ENCODE measurements at places on chromosomes 1 and 21. TPM values are rescaled to one million over a fixed set of nuclear protein-coding genes. Genes with fewer than 3 reads are reported as not detected.

DNA sequence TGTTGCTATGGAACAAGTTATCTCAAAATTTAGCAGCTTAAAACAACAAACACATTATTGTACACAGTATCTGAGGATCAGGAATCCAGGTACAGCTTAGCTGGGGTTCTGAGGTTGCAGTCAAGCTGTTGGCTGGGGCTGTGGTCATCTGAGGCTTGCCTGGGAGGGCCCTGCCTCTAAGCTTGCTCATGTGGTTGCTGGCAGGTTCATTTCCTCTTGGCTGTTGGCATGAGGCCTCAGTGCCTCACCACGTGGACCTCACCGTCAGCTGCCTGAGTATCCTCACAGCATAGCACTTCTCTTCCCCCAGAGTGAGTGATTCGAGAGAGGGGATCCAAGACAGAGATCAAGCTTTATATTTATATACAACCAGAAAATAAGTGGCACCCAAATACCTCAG, 18.6 kb downstream of the NTPCR start:
- no peak for DNase-seq

- no peak for DNase-seq
Measured at GRCh38 chr1:4797429-4797828, 143.0 kb downstream of the AJAP1 start.

DNA sequence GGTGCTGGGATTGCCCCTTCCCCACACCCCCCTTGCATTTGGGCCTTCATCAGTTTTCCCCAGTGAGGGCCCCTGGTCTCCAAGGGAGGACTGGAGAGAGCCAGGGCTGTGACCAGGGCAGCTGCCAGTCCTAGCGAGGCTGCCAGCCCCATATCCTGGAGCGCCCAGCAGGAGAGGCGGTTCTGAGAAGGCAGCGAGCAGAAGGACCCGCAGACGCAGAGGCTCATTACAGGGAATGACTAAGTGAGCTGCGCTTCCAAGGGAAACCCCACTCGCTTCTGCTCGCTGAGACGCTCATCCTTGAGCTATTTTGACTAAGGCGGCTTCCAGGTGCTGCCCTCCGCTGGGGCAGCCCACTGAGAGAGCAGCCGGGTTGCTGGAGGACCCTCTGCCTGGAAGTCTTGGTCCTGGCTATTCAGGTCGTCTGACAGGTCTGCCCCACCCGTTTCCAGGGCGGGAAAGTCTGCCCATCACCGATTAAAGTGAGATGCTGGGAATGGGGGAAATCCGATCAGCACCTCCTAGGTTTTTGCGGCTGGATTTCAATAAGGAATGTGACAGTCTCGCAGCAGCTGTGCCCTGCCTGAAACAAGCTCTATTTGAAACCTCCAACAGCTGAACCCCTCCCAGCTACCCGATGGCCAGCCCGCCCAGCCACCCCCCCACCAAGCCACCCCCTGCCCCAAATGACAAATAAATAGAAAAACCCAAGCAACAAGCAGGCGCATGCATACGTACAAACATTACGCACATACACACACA, 2.8 kb downstream of the KCNN3 start:
- DNase-seq = no peak

DNA sequence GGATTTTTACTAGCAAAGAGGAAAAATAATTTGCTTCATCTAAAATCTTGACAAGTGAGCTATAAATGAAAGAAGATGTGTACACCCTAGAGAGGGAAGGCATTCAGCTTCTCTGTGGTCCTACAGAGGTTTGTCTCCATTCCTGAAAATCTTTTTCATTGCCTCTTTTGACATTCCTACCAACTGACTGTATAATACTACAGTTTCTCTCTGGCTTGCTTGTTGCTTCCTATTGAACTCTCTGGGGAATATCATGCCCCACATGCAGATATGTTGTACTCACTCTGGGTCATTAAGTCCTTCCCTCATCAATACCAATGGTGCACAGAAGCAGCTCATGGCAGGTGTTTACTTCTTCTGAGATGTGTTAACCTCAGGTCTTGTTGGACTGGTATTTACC, 371.2 kb upstream of the PLXNA2 start:
- DNase-seq = no peak

GRCh38 chr21:45575304-45575992, 33.2 kb upstream of the SLC19A1 start:
- no peak for DNase-seq

- no peak for DNase-seq
Measured at GRCh38 chr1:223035724-223036478, 107.1 kb downstream of the TLR5 start.

- no peak for DNase-seq
Measured at GRCh38 chr1:68322837-68323687, 90.7 kb upstream of the WLS start.

GRCh38 chr1:91651661-91652071, 151.0 kb downstream of the CDC7 start:
- DNase-seq = no peak

- no peak for DNase-seq
Measured at GRCh38 chr1:40708750-40709099, 17.2 kb downstream of the NFYC start.

- DNase-seq = no peak
Measured at GRCh38 chr1:226674892-226675714, 64.0 kb downstream of the ITPKB start.

DNA sequence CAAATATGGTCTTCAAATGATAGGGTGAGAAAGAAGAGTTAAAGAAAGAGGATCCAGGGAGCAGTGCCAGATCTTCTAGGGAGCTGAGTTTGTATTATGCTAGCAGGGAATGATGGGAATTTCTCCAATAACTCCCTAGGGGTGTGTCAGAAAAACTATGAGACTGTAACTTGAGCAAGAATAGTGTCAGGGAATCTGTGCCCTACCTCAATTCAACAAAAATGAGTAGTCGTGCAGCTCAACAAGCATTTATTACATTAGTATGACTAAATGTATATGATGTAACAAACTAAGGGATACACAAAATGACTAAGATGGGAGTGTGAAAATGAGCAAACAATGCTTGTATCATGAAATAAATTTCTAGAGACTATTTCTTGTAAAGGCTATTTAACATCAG, 24.2 kb downstream of the SPAG17 start:
- DNase-seq = no peak

DNA sequence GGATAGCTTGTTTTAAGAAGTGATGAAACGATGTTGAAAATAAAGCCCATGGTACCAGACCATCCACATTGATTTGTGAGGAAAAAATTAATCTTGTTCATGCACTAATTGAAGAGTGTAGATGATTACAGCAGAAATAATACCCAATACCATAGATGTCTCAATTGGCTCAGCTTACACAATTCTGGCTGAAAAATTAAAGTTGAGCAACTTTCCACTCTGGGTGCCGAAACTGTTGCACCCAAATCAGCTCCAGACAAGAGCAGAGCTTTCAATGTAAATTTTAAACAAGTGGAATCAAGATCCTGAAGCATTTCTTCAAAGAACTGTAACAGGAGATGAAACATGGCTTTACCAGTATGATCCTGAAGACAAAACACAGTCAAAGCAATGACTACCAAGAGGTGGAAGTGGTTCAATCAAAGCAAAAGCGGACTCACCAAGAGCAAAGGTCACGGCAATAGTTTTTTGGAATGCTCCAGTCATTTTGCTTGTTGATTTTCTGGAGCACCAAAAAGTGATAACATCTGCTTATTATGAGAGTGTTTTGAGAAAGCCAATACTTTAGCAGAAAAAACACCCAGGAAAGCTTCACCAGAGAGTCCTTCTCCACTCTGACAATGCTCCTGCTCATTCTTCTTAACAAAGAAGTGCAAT, 16.1 kb upstream of the KCNA3 start:
- DNase-seq = no peak

- no peak for DNase-seq
Measured at GRCh38 chr21:26761174-26761915, 83.9 kb downstream of the ADAMTS1 start.

DNA sequence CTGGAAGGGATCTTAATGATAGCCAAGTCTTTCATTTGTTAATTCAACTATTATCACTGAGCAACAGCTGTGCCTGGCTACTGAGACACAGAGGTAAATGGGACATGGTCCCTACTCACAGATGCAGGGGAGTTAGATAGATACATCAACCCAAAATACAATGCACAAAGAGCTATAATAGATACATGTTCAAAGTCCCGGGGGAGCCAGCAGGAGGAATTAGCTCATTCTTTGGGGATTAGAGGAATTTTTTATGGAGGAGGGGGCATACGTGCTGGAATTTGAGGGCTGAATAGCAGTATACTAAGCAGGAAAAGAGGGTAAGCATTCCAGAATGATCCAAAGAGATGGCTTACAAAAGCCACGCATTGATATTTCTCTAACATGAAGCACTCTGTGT, 34.6 kb downstream of the C8B start:
- no peak for DNase-seq

- no peak for DNase-seq
Measured at GRCh38 chr1:22508329-22508728, 55.0 kb upstream of the EPHA8 start.

DNA sequence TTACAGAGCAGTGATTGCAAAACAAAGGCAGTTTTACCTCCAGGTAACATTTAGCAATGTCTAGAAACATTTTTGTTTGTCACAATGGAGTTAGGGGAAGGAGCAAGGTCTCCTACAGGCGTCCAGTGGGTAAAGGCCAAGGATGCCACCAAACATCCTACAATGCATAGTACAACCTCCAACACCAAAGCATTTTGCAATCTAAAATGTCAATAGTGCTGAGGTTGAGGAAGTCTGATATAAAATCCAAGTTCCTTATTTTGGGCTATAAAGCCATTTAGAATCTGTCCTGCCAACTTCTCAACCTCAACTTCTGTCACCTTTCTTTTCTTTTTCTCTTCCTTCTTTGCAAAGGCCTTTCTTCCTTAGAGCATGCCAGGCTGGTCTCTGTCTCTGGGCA, 111.2 kb downstream of the FASLG start:
- DNase-seq = no peak

- DNase-seq = no peak
Measured at GRCh38 chr21:25961042-25961441, 209.5 kb downstream of the APP start.

DNA sequence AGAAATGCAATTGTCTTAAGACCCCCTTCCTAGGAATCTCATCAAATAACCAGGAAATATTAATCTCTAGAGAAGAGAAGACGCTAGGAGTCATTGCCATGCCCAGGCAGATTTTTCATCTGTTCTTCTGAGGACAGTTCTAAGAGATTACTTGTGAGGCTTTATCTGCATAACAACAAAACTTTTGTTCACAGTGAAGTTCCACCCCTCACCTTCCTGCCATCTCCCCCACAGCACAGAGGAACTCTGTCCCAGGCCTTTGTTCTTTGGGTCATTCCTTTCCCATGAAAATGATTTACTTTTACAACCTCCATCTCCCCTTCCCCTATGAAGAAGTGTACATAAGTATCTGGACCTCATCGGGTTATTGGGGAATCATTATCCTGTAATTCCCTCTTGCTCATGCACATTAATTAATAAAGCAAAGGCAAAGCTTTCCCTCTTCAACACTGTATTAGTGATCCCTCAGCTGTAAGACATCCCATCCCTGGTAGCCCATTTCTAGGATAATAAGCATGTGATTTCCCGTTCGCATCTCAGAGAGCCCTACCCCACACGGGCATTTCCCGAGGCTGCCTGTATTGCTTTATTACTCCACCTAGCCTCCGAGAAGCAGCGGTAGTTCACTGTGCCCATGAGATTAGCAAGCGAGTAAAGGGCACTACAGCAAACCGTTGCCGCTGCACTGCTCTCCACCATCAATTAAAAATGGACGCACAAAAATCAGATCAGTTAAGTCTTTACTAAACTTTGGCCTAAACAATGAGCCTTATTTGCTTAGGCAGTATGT, 384.4 kb upstream of the CAMK1G start:
- no peak for DNase-seq

DNA sequence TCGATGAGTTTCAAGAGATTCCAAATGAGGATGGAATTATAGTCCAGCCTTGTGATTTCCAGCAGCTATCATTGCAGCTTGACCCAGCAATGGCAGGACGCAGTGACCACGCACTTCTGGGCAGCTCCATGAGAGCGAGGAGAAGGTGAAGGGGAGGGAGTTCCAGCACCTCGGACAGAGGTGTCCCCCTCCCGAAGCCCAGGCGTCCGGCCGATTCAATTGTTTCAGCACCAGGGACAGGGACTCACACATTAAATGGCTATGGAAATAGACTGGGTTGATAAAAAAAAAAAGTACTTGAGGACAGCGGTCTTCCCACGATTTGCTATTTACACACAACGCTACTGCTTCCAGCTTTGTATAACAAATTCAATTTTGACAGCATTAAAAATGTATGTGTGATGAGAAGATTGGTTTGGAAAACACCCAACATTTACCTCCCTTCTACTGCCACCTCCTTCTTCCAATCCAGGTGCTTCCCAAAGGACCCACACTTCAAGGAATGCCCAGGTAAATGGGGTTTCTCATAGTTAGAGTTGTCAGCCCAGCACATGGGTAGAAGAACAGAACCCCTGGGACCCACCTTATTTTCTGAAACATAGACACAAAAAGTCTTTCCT, 71.8 kb downstream of the DISP3 start:
- peak; percentile 85 for DNase-seq

- peak; percentile 75 for DNase-seq
Measured at GRCh38 chr1:16151196-16151994, 4.5 kb downstream of the EPHA2 start.

- no peak for DNase-seq
Measured at GRCh38 chr1:22533244-22533895, 29.9 kb upstream of the EPHA8 start.

DNA sequence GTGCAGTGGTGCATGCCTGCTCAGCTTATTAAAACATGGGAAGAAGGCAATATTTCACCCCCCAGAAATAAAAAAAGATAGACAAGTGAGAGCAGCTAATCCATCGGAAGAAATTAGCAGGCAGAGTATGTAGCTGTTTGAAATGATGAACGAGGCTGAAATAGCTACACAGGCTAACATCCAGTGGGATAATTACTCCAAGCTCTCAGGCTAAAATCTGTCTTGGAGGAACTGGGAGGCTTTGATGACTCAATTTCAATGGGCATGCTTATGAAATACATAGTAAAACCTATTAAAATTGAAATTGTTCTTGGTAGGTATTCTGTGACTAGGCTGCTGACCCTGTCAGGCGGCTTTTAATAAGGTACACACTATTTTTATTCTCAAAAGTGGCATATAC, 84.1 kb upstream of the RRP15 start:
- no peak for DNase-seq

DNA sequence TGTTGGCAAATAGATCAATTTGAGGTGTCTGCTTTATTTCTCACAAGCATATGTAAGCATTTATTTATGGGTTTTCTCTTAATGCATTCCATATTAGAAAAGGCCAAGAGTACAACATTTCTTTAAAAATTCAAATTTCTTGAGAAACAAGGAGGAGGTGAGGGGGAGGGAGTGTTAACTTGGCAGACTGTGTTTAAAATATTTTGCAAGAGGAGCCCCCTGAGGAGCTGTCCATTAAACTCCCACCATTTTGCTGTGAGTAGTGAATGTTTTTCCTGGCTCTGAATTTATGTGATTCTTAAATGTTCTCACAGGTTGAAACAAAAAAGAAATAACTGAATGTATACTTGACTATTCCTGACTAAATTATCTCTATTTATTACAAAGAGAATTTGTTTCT, 363.8 kb downstream of the PTPRC start:
- no peak for DNase-seq

GRCh38 chr1:29984862-29985605, 738.4 kb downstream of the MATN1 start:
- DNase-seq = peak; percentile 74

- no peak for DNase-seq
Measured at GRCh38 chr1:67184838-67185421, 18.7 kb downstream of the IL23R start.

Gene CCDC181
- 0.56 TPM for total RNA-seq

Gene TSPAN1
- 165 TPM for total RNA-seq

Gene EPHB2
- total RNA-seq = 2.0 TPM

Gene GJA8
- total RNA-seq = not detected

Gene NR0B2
- total RNA-seq = 17.6 TPM

Gene PCSK9
- 6.1 TPM for total RNA-seq

Gene ANKRD35
- 0.46 TPM for total RNA-seq

Gene CHIA
- not detected for total RNA-seq

Gene SELP
- not detected for total RNA-seq

All from HT-29 (cell line).